ENCODE measurements at places on chromosomes 5 and 9.

DNA sequence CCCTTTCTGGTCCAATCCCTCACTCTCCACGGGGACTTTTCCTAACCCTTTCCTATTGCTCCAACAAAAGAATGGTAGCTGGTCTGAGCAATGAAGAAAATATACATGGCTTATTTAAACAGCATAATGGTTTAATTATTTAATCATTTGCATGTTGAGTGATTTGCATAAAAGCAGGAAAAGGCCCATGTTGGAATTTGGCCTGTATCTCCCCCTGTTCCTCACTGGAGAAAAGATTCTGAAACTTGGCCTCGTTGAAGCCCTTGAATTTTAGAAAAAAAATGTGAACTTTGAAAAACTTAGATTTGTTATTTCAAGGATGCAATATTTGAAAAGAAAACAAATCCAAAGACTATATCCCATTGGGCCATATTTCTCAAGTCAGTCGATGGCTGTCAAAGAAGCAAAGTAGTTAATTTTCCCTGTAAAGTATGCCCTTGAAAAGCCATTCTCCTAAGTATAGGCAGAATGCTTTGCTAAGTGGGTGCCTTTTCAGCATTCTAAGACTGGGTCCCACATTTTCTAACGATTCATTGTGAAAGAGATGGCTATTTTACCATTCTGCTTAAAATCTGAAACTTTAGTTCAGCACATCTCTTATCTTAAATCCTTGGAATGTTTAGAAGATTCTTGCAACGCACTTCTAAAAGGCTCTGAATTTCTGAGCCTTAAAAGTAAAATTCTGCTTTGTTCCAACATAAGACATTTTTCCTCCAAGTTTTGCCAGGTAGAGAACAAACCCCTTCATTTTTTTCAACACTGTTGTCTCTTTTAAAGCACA lies 428.8 kb downstream of the ARHGEF28 start:
- no peak for DNase-seq

DNA sequence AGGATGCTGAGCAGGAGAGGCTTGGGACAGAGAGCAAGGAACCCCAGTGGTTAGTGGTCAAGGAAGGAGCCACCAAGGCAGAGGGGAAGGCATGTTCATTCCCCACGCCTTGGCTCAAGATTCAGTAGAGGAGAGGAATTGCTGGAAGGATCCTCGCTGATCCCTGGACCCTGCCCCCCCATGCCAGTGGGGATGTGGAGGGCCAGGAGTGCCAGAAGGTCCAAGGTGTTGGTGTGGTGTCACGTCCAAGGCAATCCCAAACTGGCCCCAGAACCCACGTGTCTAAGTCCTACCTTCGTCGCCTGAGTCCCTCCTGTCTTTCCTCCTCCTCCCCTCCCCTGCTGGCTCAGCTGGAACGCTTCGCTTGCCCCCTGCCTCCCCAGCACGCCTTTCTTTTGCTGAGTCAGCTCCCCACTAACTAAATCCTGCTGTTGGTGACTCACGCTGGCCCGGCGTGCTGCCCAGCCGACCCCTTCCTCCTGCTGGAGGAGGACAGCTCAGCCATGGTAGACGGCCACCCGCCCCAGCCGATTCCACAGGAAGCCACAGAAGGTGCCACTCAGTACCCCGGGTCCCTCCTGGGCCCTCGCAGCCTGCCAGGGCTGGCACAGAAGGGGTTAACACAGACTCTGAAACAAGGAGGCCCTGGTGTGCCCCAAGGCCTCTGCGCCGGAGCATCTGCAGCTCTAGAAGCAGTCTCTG lies 37.6 kb upstream of the ORM1 start:
- DNase-seq, result no peak

GRCh38 chr9:114684036-114684435 lies 2.0 kb upstream of the TEX48 start:
- no peak for DNase-seq

DNA sequence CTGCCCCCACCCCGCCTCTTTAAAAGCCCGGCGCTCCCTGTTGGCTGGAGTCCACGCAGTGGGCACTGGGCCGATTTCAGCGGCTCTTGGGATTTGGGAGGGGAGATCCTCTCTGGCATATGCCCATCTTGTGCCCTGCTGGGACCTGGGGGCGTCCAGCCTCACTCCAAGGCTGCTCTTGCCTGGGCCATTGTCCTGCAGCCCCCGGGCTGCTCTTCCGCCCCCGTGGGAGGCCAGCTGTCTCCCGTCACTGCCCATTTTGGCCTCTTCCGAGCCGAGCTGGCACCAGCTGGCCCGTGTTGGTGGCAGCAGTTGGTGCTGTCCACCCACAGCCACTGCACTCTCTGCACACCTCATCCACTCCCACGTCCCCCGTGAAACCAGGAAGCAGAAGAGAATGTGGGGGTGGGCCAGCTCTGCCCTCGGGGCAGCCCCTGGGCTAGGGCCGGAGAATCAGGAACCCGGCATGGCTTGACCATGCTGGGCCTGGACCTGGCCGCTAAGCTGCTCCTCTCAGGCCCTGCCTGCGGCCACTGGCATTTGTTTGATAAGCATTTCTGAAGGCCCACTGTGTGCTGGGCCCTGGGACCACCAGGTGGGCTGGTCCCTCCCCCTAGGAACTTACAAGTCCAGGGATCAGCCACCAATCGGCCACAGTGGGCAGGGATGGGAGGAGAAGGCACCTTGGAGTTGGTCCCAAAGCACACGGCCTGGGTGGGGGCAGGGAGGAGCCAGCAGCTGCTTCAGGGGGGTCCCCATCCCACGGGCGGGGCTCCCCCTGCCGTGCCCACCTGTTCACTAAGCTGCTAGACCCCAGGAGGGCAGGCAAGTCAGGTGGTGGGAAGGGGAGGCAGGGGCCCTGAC lies 2.2 kb downstream of the C8G start:
- DNase-seq, result no peak

DNA sequence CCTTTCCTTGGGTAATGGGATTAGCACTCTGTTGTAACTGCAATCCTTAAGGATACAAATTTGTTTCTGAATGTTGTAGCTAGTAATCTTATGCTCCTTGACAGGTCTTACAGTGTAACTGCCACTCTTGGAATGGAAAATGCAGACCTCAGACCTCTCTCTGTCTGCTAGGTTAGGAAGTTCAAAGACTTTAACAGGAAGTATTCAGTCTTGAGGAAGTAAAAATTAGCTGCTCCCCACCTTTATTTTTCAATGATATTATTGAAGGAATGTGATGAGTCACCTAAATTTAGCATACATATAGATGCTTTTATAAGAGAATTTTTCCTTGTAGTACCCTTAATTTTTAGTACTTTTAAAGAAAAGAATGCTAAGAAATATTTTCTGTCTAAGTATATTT lies 71.5 kb downstream of the PAM start:
- no peak for DNase-seq

Measured in CD4-positive, CD25-positive, alpha-beta regulatory T cell (primary cell).